Neural crest cell (in vitro differentiated cells): ENCODE measurements at places on chromosomes 11 and 22. TPM values are rescaled to one million over a fixed set of nuclear protein-coding genes. Genes with fewer than 3 reads are reported as not detected.

- H3K27me3 ChIP-seq = no peaks in the 10 kb centered on the region
- H3K27ac ChIP-seq = no peak overlapping the region
- no peak for DNase-seq
- no peaks in the 10 kb centered on the region for H3K36me3 ChIP-seq
These were observed 45.5 kb upstream of the FTH1 start for GRCh38 chr11:62012832-62013461.

DNA sequence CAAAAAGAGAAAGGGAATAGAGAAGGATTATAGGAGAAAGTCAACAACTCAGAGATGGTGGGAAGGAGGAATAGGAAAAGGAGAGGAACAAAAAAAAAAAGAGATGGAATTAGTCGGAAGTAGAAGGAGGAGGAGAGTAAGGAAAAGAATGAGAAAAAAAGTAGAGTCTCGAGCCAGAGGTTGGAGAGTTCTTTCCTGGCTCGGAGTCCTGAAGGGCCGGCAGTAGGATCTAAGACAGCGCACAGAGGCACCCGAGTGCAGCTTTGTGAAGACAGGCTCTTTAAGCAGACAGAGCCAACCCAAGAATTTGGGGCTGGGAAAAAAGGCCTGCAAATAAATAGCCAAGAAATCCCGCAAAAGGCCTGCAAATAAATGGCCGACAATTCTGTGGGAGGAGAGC lies 170.4 kb upstream of the CCDC90B start:
- H3K4me1 ChIP-seq = peaks cover 17% of the 10 kb centered on the region
- H3K36me3 ChIP-seq = no peaks in the 10 kb centered on the region
- no peak overlapping the region for H3K4me3 ChIP-seq
- H3K27ac ChIP-seq = no peak overlapping the region
- DNase-seq = no peak

GRCh38 chr11:78282821-78283220 lies 94.1 kb downstream of the USP35 start:
- H3K27me3 ChIP-seq = no peaks in the 10 kb centered on the region
- peaks cover 5% of the 10 kb centered on the region for H3K36me3 ChIP-seq
- no peak overlapping the region for H3K27ac ChIP-seq
- H3K4me1 ChIP-seq = peaks cover 12% of the 10 kb centered on the region
- H3K4me3 ChIP-seq = no peak overlapping the region

DNA sequence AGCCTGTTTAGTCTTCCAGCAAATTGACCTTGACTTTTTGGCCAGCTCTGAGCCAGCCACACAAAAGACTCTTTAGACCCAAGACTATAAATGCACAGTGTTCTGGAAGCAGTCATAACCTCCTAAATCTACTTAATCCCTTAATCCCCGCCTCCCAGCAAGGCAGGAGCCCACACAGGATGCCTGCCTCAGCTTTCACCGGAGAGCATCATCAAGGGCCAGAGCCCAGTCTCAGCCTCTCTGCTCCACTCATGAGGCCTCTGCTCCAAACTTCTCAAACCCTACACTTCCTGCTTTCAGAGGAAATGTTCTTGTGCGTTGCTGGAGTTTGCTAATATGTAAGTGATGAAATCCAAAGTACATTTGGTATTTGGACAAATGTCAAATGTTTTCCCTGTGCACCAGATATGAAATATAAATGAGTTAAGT lies 57.9 kb upstream of the FSHB start:
- DNase-seq = no peak
- H3K4me3 ChIP-seq = no peak overlapping the region
- no peak overlapping the region for H3K27ac ChIP-seq
- no peaks in the 10 kb centered on the region for H3K4me1 ChIP-seq

DNA sequence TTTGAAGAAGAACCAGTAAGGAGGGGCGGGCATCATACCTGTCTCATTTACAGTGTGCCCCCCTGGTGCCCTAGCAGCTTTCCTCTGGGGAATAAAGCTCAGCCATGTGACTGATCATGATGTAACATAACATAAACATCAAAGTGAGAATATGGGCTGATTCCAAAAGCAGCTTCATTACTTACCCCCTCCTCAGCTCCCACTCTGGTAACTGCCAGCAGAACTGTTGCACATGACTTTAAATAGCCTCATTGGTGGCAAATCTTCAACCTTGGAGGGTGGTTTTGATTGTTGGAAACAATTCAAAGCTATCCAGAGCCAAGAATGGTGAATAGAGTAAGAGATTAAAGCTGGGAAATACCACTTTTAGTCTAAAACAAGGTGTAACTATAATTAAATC lies 384.6 kb downstream of the BUD13 start:
- no peaks in the 10 kb centered on the region for H3K36me3 ChIP-seq
- H3K4me1 ChIP-seq = no peaks in the 10 kb centered on the region
- no peak for DNase-seq
- H3K4me3 ChIP-seq = no peak overlapping the region
- H3K27ac ChIP-seq = no peak overlapping the region
- peaks cover 6% of the 10 kb centered on the region for H3K27me3 ChIP-seq

GRCh38 chr11:19768815-19769214 lies 56.2 kb downstream of the NAV2 start:
- H3K36me3 ChIP-seq = no peaks in the 10 kb centered on the region
- H3K4me3 ChIP-seq = no peak overlapping the region
- no peak for DNase-seq
- H3K4me1 ChIP-seq = peaks cover 25% of the 10 kb centered on the region
- H3K27me3 ChIP-seq = peaks cover 11% of the 10 kb centered on the region

DNA sequence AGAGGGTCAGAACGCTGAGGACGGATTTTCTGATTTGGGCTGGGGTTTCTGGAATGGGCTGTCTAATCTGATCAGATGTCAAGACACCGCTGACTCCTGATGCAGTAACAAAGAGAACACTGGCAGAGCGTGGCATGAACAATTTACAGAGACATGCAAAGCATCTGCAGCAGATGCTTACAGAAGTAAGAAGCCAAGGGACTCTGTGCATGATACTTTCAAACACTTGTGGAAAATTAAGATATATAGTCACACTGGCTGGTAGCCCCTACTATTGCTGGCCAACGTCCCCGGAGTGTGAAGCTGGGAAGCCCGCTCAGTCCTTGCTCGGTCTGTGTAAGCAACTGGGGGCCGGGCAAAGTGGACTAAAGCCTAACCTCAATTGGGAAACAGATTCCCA lies 903.7 kb downstream of the BRD1 start:
- no peak overlapping the region for H3K27ac ChIP-seq
- H3K27me3 ChIP-seq = peaks cover 4% of the 10 kb centered on the region
- no peak for DNase-seq
- H3K36me3 ChIP-seq = no peaks in the 10 kb centered on the region

GRCh38 chr11:73288192-73288872 lies 16.2 kb downstream of the P2RY6 start:
- no peak overlapping the region for H3K4me3 ChIP-seq
- H3K4me1 ChIP-seq = peaks cover 26% of the 10 kb centered on the region

DNA sequence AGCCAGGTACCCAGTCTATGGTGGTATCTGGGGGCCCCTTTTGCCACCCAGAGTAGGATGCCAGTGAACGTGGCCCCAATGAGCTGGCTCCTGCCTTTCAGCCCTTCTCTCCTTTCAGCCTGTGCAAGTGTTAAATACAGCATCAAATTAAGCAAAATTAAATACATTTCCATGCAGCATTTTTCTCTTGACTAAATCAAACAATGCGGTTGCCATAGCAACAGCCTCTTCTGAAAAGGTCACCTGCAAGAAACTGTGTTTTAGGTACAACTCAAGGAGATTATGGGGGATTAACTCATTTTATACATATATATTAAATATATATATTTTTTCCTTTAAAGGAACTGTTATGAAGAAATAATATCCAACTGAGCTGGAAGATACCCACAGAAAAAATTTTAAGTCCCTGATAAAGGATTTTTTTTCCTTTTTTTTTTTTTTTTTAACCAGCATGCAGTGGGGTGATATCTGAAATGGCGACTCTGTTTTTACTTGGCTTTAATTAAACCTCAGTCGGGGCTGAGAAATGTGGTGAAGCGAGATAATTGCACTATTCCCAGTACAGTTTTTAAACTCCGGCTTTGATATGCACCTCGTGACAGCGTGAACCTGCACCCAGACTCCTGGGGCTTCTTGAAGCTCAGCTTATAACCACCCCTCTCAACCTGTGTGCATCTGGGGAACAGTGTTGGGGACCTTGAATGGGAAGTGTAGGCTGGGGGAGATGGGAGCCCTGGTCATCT lies 115.3 kb downstream of the PKNOX2 start:
- DNase-seq = no peak
- no peaks in the 10 kb centered on the region for H3K36me3 ChIP-seq
- no peaks in the 10 kb centered on the region for H3K27me3 ChIP-seq
- no peak overlapping the region for H3K27ac ChIP-seq

- no peaks in the 10 kb centered on the region for H3K27me3 ChIP-seq
- peaks cover 14% of the 10 kb centered on the region for H3K4me1 ChIP-seq
- no peak overlapping the region for H3K4me3 ChIP-seq
- peak overlapping the region; percentile 19 for H3K27ac ChIP-seq
- H3K36me3 ChIP-seq = peaks cover 13% of the 10 kb centered on the region
These were observed 74.6 kb upstream of the SUSD2 start for GRCh38 chr22:24106385-24107381.

DNA sequence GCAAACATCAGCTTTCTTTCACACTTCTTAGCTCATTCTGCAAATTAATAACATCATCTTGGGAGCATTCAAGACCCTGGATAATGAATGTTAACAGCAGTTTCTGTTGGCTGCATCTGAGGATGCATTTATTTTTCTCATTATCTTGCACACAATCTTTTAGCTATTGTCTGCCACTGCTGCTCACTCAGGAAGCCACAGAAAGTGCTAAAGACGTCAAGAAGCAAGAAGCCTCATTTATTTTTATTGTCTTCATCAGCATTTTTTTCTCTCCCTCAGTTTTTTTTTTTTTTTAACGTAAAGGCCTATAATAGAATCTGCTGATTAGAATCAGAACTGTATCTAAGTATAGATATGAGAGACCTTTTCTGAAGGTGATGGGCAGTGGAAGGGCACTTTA lies 1339.4 kb downstream of the FAM181B start:
- H3K27ac ChIP-seq = no peak overlapping the region
- H3K4me3 ChIP-seq = no peak overlapping the region
- no peaks in the 10 kb centered on the region for H3K36me3 ChIP-seq
- no peak for DNase-seq

The RELT gene
- 18.4 and 20.9 TPM in 2 replicates for total RNA-seq

The TBX10 gene
- not detected in 2 replicates for total RNA-seq

The EEF1G gene
- 2,024 and 2,072 TPM in 2 replicates for total RNA-seq

The CASP5 gene
- not detected in 2 replicates for total RNA-seq
